CD4-positive, alpha-beta T cell treated with Interferon gamma for 1 hour (primary cell): ENCODE measurements at places on chromosomes 4 and X.
A peak's percentile ranks its signal among the peaks of the same experiment; 100 is the strongest.

DNA sequence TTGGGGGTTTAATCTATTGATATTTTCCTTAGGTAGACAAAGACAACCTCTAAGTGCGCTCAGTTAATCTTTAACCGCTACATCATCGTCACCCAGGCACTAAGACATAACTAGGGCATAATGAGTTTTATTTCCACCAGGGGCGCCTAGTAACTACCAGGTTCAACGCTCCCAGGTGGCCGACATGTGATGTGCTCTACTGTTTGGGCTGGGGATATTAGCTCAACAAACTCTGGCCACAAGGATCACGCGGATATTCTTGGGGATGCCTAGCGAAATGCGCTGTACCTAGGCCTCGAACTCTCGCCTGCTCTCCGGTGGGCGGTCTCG, 915 bp upstream of the RAB33B start:
- DNase-seq: peak; percentile 79

DNA sequence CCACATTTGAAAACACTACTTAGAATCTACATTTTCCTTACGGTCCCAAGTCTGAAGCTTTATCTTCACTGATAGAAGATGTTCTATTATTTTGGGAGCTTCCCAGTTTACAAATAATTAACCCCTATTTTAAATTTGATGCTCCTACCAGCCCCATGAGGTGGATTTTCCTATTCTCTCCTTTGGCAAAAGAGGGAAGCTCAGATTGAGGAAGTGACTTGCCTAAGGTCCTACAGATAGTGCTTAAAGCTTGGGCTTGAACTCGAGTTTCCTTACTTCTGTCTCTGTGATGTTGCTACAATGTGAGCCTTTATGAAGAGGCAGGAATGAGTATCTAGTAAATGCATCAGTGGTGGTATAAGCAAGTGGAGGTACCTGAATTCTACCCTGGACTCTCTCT, 27.5 kb downstream of the HEPH start:
- DNase-seq: no peak

GRCh38 chrX:100819837-100820666, at the start of gene CSTF2:
Gene CSTF2 (plus strand): TSS chrX:100820391. CDS start chrX:100820417, 26 bp downstream.
- peak; percentile 77 for DNase-seq

DNA sequence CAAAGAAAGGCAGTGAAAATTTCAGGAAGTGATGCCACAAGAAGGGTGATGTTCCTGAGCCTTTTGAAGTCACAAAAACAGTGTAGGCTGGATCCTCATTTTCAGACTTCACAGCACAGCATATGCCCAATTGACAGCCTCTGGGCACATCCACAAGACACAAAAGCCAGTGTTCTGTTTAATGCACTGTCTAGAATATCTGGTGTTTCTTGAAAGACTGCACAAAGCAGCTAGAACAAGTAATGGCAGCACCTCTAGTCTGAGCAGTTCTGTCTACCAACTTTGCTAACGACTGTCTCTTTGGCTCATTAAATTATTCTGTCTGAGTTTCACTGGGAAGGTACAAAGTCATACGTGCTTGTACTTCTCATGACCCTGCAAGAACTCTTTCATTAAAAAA, 417.1 kb upstream of the GALNT7 start:
- DNase-seq: no peak

GRCh38 chr4:135201081-135201480, 999.5 kb upstream of the PABPC4L start:
- DNase-seq: no peak

- DNase-seq: no peak
These were observed 32.0 kb upstream of the DCX start for GRCh38 chrX:111443946-111444345.

DNA sequence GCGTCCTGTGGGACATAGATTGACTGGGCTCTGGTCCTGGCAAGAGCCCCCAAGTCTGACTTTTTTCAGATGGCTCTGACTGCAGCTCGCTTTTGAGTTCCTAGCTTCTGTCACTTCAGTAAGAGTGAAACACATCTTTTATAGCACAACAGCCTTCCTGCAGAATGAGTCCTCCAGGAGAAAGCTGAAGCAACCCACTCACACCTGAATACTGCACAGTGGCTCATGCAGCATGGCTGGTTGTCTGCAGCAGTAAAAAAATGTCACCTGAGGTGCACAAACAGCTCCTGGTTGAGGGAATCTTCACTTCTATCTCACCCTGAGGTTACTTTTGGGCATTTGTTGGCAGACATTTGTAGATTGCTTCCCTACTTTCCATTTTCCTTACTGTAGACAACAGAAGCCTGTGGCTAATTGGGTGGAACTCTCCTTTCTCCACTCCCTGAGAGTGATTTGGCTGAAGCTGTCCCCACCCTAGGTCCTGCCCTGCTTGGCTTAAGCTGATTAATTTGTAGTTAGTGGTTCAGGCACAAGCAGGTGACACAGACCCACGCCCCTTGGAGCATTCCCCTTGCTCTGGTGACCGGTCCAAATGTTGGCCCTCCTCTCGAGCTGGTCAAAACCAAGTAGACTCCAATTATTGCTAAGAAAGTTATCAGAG, 99.7 kb downstream of the NPNT start:
- DNase-seq: no peak

- no peak for DNase-seq
These were observed 72.0 kb downstream of the TSPAN5 start for GRCh38 chr4:98586291-98586961.

DNA sequence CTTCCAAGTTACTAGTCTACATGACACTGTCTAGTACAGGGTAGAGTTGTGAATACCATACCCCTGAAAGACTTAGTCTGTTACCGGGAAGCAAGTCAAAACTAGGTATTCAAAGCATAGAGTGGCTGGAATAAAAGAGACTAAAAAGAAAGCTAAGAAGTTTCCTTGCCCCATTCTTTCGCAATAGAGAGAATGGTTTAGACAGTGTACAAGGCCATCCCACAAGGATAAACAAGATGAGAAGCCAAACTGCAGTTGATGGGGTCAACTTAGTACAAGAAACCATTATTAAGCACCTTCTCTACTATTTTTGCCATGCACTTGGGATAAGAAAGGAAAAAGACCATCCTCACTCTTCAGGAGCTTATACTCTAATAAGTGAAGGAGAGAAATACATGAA, 30.3 kb downstream of the AMMECR1 start:
- DNase-seq: no peak

- no peak for DNase-seq
These were observed 46.1 kb downstream of the CCDC158 start for GRCh38 chr4:76374798-76375197.

DNA sequence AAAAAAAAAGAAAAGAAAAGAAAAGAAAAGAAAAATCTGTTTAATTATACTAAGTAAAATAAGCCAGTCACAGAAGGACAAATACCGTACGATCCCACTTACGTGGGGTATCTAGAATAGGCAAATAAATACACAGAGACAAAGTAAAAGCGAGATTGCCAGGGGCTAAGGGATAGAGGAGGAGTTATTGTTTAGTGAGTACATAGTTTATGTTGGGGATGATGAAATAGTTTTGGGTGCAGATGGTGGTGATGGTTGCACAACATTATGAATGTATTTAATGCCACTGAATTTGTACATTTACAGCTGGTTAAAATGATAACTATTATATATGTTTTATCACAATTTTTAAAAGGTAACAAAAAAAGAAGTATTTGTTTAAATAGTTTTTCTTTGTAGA, 7.1 kb downstream of the CA5B start:
- DNase-seq: no peak

GRCh38 chrX:10833299-10834169, 213.1 kb upstream of the MID1 start:
- no peak for DNase-seq

- DNase-seq: no peak
These were observed 6.0 kb downstream of the DHX15 start for GRCh38 chr4:24578364-24578763.

DNA sequence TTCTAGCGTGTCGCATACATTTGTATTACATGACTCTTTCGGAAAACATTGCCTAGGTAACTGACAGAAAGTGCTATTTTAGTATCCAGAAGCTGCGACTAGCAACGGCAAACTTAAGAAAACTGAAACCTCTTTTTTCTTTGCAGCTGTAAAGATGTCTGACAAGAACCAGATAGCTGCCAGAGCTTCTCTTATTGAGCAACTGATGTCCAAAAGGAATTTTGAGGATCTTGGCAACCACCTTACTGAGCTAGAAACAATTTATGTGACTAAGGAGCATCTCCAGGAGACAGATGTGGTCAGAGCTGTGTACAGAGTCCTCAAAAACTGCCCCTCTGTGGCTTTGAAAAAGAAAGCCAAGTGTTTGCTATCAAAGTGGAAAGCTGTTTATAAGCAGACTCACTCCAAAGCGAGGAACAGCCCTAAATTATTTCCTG, 9.4 kb downstream of the TCEANC start:
- DNase-seq: no peak

GRCh38 chrX:54085666-54086065, 41.4 kb upstream of the PHF8 start:
- DNase-seq: no peak

- DNase-seq: no peak
These were observed 18.3 kb downstream of the SCARB2 start for GRCh38 chr4:76195326-76195725.

DNA sequence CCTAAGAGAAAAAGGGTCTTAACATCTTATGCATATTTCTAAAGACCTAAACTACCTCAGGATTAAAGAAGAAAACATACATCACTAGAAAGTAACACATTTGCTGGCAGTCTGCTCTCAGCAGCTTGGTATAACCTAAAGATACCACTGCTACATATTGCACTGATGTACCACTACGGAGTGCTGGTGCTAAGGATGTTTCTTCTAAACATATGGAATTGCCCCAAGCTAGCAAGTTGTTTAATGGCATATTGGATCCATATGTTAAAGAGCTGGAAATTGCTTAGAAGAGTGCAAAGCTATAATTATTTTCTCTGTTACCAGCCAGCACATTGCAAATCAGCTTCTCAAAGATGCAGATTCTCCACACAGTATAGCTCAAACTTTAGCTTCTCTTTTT, 436.5 kb upstream of the GALNTL6 start:
- DNase-seq: no peak

- no peak for DNase-seq
These were observed 50.3 kb downstream of the GASK1B start for GRCh38 chr4:158122501-158122900.

DNA sequence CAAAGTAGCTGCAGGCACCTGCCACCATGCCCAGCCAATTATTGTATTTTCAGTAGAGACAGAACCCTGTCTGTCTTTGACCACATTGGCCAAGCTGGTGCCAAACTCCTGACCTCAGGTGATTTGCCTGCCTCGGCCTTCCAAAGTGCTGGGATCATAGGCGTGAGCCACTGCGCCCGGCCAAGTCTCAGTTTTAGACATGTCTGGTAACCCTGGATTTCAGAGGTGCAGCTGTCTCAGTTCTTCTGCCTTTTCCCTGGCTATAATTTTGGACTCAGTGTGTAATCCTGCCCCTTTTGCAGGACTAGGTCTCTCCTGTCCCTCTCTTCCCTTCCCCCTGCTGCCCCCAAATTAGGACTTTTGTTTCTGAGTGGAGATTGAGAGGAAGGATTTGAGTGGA, 46.6 kb downstream of the FAM193A start:
- no peak for DNase-seq

GRCh38 chr4:153585026-153585425, 99.1 kb upstream of the TLR2 start:
- no peak for DNase-seq

DNA sequence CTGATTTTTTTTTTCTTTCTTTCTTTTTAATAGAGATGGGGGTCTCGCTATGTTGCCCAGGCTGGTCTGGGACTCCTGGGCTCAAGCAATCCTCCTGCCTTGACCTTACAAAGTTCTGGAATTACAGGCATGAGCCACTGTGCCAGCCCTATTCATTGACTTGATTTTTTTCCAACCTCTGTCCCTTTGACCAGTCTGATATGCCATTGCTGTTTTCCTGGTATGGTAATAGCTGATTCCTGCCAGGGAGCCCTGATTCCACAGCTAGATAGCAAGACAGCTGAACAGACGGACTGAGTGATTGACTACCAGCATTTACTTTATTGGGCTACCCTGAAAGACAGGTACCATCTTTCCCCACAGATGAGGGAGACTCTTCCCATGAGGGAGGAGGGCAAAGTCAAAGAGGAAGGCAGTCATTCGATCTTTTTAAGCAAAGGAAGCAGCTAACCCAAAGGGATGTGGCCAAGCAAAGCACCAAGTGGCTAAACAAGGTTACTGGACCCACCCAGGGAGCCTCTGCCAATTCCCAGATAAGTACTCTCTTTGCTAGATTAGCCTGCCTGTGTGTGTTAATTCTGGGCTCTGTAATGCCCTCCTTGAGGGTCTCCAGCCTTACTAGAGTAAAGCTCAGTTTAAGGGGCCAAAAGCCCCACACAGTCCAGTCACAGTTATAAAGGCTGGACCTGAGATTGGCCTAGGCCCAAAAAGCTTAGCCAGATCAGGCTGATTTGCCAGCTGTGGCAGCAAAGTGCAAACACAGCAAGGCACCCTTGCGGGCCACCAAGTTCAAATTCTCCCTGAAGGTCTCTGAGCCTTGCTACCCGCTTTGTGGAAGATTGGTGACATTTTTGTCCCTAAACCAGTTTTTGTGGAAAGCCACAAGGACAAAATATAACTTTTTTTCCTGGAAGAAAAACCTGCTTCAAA, 192.4 kb upstream of the GPC4 start:
- DNase-seq: no peak

- no peak for DNase-seq
These were observed 141.0 kb downstream of the PDHA2 start for GRCh38 chr4:95980877-95981360.

DNA sequence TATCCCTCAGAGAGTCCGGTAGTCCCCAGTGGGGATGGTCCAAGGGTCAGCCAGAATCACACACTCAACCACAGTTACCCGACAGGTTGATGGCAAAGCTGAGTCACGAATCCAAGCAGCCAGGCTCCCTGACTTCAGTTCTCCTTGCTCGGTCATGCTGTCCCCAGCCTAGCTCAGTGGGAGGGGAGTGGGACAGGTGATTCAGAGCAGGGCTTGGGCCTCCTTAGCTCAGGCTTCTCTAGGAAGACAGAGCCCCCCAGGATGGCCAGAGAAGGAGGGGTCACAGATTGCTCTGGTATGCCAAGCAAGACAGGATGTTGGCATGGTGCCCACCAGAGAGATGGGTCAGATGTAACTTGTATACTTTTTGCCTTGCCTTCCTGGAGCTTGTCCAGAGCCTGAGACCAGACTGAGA, 66.5 kb downstream of the EFNB1 start:
- DNase-seq: no peak
